ENCODE measurements at places on chromosomes 2 and 18.

DNA sequence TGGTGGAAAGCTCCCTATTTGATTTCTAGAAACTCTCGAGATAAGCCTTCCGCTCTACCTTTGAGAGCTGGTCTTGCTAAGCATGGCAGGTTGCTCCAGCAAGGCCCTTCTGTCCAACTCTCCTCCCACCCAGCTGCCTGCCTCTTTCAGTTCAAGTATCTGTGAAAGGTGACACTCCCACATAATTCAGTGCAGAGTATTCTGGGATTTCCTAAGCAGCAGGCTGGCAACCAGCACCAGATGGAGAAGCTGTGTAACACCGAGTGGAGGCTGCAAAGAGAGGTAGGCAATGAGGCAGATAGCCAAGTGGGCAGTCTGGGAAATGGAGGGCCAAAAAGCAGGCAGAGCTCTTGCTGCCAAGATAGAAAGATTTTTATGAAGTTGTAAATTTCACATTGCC is 88.4 kb upstream of the CAVIN2 start:
- peak; percentile 68 for DNase-seq

GRCh38 chr2:27021253-27022049 is 11.3 kb upstream of the TMEM214 start:
- no peak for DNase-seq

GRCh38 chr18:79921984-79922965 is 29.2 kb downstream of the SLC66A2 start:
- DNase-seq, result no peak

DNA sequence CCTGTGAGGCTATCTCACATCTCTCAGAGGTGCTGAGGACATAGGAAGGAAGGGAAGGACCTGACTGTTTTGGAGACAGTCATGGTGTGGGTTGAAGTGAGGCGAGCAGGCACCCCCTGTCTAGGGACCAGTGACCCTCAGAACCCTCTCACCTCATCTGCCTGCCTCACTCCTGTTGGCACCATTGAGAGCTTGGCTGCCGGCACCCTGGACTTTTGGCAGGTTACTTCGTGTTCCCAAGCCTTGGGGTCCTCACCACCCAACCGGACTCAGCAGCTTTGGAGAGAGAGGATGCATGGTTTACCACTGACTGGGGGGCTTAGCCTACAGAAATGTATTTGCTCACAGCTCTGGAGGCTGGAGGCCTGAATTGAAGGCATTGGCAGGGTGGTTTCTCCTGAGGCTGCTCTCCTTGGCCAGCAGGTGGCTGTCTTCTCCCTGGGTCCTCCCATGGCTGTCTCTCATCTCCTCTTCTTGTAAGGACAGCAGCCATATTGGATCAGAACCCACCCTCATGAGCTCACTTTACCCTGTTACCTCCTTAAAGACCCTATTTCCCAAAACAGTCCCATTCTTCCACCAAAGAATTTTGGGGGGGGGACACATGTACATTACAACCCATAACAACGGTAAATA is 142.0 kb downstream of the TSN start:
- no peak for DNase-seq

GRCh38 chr2:239399921-239400595 is 762 bp downstream of the HDAC4 start:
- DNase-seq, result no peak

- peak; percentile 66 for DNase-seq
These were observed 66.3 kb upstream of the NABP1 start for GRCh38 chr2:191611614-191612013.

- DNase-seq, result no peak
These were observed 241.5 kb downstream of the RNF152 start for GRCh38 chr18:61651145-61651879.

GRCh38 chr2:26648516-26648915 is 7.3 kb upstream of the CIB4 start:
- DNase-seq, result no peak

GRCh38 chr2:135530313-135531230 is at the start of gene ZRANB3:
ZRANB3 (minus strand) TSS chr2:135531218.
- DNase-seq, result peak; percentile 93

DNA sequence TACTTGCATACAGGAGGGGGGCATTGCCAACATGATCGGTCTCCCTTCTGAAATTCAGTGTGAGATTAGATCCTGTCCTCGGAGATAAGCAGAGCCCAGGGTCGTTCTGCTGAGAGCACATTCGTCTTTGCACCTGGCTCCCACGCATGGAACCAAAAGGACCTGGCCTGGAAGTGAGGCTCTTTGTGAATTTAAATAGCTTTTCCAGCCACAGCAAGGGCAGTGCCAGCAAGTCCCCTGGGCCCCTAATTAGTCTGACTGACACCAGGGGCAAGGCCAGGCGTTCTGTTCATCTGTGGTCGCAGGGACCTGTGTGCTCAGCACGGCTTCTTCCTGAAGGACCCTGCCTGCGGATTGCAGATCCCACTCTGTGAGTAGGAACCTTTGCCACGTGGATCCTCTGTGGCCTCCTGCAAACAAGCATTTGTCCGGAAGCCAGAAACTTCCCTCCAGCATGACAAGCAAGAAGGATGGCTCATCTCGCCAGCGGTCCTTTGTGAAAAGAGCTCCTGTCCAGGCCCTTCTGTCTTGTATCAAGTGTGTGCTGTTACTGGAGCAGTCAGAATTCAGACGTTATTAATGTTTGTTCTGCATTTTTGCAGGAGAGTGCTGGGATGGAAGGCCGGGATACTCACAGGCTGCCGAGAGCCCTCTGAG is 128.7 kb downstream of the TPO start:
- no peak for DNase-seq

- DNase-seq, result no peak
These were observed 88.9 kb upstream of the CYP26B1 start for GRCh38 chr2:72236445-72237067.

- DNase-seq, result no peak
These were observed 105.6 kb upstream of the FHL2 start for GRCh38 chr2:105504459-105504858.

Measured in DMS79 (cell line).